T1000 (cell line): ENCODE measurements at places on chromosomes 1 and 21.
A peak's percentile ranks its signal among the peaks of the same experiment; 100 is the strongest.

- no peak for DNase-seq
Measured at GRCh38 chr1:8241417-8242014, 76.4 kb upstream of the SLC45A1 start.

DNA sequence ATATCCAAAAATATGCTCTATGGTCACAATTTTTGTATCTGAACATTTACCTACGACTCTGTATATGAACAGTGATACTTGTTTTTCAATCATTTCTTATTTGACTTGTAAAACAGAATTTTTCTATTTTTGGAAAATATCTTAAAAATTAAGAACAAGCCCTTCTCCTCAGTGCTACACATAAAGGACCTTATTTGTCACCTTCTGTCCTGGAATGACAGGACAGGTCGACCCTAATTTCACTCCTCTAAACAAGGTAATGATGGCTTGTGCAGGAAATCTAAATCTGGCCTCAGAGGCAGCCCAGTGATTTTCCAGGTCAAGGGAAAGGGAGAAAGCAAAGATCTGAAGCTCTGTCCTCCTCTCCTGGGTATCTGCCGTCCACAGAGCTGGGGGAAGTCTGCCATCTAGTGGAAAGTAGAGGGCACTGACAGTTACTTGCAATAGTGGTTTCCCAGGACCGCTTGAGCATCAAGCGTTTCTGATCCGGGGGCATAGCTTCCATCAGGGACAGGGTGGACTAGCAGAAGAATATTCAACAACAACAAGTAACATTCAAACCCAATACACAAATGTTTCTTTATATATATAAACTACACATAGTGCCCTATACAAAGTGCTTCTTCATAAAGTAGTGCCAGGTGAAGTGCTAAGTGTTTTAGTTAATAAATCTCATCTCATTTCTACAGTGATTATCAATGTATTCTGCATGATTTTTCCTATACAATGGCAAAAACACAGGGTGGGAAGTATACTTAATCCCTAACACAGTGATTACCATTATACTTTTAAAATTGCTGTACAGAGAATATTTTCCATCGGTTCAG is 74.6 kb downstream of the SLC25A24 start:
- DNase-seq: peak; percentile 47

- DNase-seq: no peak
Measured at GRCh38 chr1:216617081-216617875, 106.0 kb downstream of the ESRRG start.

DNA sequence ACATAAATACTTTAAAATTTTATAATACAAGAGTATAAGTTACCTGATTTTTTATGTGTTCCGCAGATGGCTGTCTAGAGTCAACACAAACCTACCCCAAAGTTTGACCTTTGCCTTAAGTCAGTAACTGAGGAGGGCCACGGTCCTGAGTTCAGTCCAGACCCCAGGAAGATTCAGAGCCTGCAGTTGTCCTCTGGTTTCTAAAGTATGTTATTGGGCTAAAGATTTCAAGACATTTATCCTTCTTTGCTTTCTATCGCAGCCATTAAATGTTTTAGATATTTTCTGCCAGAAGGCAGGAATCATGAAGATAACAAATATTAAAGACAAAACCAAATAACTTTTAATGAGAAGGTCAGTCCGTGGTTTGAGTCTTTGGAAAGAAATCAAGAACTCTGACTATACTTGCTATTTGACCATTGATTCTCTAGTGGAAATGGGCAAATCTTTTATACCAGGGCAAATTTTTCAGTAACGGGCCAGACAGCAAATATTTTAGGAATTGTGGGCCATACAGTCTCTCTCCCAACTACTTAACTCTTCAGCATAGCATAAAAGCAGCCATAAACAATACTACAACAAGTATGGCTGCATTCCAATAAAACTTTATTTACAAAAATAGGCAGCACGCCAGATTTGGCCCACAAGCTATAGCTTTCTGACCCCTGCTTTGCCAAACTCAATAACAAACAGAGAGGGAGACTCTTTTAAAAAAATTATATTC is 38.0 kb upstream of the HAO2 start:
- DNase-seq: peak; percentile 31

- DNase-seq: no peak
Measured at GRCh38 chr1:165435801-165436200, 9.1 kb downstream of the RXRG start.

DNA sequence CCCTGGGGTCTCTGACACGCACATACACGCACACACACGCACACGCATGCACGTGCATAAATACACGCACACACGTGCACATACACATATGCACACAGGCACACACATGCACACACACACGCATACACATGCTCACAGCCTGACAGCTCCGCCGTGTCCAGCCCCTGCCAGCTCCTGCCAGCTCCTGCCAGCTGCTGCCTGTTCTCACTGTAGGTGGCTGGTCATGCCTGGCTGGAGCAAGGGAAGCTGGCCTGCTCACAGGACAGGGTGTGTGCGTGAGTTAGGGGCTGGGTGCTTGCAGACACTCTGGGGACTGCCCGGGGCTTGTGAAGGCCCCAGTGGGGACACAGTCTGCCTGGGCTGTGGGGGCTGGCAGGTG is 4.9 kb downstream of the PLCH2 start:
- no peak for DNase-seq
